Activated CD4-positive, alpha-beta T cell treated with anti-CD3 and anti-CD28 coated beads for 36 hours (primary cell): ENCODE measurements at places on chromosomes 4 and X.

DNA sequence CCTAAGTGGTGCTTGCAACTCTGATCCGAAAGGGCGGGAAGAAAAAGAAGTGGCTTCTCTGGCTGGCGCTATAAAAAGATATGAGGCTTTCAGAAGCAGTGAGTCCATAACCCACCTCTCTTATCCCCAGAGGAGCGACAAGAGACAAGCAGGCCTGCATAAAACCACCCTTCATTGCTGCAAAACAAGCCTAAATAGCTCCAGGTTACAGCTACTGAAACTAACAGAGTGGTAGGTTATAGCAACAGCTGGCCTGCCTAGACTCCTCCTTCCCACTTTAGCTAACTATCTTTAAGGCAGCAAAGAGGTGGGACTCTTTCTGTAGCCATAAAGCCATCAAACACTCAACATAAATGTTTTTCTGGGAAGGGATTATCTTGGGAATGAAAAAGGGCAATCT is 245.0 kb upstream of the GPR101 start:
- DNase-seq = no peak

DNA sequence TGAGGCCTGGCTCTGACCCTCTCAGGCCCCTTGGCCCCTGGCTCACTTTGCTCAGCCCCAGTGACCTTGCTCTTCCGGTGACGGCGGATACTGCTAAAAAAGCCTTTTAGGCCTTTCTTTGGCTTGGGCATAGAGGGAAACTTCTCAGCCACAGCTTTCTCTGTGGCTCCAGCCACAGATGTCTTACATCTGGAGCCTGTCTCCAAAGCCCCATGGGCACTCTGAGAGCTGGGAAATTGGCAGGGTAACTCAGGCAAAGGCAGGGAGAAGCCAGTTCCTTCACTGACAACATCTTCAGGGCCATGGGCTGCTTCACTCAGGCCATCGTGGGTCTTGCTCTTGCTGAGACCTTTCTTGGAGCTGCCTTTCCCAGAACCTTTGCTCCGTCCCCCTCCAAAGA is 12.8 kb downstream of the AMER1 start:
- DNase-seq = no peak

GRCh38 chr4:6944301-6945051 is 34.9 kb downstream of the TBC1D14 start:
- DNase-seq = no peak

GRCh38 chr4:137861682-137862081 is 329.4 kb upstream of the PCDH18 start:
- no peak for DNase-seq

DNA sequence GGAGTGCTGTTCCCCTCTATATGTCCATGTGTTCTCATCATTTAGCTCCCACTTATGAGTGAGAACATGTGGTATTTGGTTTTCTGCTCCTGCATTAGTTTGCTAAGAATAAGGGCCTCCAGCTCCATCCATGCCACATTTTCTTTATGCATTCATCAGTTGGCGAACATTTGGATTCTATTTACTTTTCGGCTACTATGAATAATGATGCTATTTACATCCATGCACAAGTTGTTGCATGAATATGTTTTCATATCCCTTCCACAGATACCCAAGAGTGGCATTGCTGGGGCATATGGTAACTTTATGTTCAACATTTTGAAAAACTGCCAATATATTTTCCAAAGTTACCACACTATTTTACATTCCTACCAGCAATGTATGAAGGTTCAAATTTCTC is 13.8 kb upstream of the DDX53 start:
- DNase-seq = no peak

DNA sequence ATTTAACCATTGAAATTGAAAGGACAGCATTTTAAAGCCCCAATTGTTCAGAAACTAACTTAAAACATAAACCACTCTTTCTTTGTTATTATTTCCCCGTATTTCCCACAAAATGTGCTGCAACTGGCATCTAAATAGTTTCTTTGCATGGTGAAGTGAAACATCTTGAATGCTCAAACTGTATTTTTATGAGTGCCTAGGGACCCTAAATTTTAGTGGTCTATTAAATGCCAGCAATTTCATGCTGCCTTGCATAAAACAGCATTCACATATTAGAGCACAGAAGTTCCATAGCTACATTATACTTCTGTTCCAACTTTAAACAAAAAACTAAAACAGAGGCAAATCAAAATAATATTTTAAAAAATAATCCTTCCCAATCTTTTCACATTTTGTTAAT is 5.4 kb downstream of the RAB28 start:
- DNase-seq = no peak

GRCh38 chr4:764405-765169 is 59.0 kb downstream of the PCGF3 start:
- DNase-seq = no peak

DNA sequence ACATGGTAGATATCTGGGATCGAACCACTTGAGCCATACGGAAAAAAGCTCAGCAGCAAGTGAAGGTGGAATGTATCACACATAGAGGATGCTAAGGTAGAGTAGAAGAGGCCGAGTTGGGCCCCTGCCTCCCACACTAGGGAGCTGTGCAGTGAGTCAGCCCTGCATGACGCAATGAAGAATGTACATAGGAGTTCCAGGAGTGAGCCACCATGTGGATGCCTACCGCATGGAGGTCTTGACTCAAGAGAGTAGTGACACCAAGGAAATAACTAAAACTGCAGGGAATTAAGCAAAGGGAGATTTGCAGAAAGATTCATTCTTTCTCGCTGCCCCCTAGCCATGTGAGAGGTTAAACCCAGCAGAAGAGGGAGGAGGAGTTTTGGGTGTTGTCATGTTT is 389.6 kb upstream of the IGFBP7 start:
- no peak for DNase-seq

DNA sequence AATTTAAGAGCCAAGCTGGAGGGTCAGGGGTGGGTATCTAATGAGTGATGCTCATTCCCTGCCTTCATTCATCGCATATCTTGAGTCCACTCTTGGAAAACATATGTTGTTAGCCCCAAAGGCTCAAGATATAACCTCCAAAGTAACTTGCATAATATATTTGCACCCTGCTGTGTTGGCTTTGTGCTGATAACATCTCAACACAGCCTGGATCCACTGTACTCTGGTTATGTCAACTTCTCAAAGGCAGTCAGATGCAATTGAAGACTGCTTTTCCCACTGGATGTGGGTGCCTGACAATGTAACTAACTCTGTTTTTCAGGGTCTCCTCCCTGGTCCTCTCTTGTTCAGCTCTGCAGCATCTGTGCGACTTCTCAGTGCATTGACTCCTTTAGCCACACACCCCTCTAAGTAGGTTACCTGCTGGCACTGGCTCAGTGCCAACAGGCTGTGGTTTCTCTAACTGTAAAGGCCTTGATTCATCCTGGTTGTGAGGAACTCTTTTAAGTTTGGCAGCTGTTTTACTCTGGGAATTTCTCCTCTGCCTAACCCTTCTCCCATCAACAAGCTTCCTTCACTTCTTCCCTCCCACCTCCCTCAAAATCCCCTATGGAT is 28.1 kb downstream of the SLC16A2 start:
- DNase-seq = peak; percentile 52

DNA sequence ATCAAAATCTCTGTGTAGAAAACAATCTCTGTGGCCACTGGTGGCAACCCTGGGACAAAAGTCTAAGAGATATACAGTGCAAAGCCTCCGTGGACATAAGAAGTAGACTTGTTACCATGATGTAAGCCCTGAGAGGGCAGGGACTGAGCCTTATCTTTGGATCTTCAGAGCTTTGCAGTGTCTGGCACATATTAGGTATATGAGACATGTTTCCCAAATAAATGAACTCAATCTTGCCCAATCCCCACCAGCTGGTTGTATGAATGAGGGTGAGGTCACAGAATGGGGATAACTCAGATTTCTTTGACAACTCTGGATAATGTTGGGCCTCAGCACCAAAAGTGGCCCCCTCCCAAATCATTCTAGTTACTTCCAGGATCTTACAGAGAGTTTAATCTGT is 511.4 kb upstream of the DIPK2B start:
- no peak for DNase-seq

GRCh38 chr4:118752551-118752950 is 67.4 kb downstream of the METTL14 start:
- DNase-seq = no peak

DNA sequence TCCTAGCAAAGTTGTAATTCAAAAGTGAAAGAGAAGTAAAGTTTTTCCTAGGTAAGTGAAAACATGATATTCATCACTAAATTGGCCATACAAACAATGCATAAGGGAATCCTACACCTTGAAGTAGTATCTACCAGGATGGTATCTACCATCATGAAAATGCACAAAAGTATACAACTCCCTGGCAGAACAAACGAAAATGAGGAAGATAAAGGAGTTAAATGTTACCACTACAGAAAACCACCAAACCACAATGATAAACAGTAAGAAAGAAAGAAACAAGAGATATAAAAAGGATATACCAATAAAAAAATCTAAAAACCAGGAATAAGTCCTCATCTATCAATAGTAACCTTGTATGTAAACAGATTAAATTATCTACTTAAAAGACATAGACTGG is 26.9 kb downstream of the GK2 start:
- no peak for DNase-seq

DNA sequence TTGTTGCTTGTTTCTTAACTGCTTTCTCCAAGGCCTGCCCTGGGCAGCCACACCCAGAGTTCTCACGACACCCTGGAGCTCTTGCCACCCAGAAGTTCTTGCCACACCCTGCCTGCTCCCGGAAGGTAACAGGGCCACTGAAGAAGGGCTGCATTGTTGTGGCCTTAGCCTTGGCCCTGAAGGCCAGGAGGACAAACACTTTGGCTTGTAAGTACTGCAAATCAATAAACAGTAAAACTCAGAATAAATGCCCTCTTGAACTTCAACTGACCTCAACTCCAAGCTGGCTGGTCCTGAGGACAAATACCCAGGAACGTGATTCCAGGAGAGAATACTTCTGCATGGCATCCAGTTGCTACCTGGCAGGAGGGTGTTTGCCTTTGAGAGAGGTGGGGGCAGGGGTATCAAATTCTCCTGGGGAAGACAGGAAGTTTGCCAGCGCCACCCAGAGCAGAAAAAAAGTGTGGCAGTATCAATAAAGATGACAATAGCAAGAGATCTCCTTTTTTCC is 54.1 kb downstream of the TLR10 start:
- peak; percentile 18 for DNase-seq

- no peak for DNase-seq
Measured at GRCh38 chr4:69066945-69067344, 29.3 kb upstream of the UGT2B7 start.

DNA sequence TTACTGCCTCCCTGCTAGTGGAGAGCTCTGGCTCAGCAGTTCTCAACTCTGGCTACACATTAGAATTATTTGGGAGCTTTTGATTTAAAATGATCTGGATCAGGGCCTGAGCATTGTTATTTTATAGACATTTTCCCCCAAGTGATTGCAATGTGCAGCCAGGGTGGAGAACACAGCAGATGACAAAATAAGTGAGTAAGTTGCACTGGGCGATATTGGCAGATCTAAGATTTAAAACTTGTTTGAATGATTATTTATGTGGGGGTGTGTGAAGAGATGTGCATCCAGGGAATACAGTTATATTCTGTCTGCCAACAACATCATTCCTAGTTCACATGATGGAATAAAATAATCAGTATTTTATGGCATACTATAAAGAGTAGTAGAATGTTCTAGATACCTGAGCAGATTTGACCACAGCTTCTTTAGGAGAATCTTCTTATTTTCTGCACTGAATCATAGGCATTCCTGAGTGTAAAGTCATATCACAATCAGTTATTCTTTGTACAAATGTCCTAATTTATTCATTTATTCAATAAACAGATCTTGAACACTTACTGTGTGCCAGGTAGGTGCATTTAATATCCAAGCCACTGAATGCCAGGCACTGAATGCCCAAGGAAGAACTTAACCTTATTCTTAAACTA is 123.9 kb downstream of the UCHL1 start:
- DNase-seq = no peak

DNA sequence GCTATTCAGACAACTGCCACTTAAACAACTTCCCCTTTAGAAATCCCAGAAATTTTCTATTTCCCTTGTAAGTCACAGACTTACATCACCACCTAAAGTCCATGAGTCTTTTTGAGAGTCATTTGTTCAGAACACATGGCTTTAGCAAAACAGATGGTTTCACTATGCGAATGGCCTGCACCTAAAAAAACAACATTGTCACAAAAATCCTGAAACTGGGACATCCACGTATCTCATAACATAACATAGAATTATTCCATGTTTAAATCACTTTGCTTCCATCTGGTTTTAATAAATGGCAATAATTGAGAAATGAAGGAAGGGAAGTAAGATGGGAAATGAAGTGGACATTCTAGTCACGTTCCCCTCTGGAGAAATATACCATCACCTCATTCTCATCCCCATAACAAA is 155.3 kb upstream of the EDNRA start:
- no peak for DNase-seq

GRCh38 chr4:19455850-19456602 is 795.7 kb upstream of the SLIT2 start:
- no peak for DNase-seq

GRCh38 chr4:7414736-7415510 is 19.8 kb downstream of the PSAPL1 start:
- DNase-seq = no peak

- DNase-seq = no peak
Measured at GRCh38 chr4:101649790-101650515, 140.6 kb upstream of the BANK1 start.

GRCh38 chrX:134735015-134735414 is 76.7 kb upstream of the PLAC1 start:
- DNase-seq = no peak

DNA sequence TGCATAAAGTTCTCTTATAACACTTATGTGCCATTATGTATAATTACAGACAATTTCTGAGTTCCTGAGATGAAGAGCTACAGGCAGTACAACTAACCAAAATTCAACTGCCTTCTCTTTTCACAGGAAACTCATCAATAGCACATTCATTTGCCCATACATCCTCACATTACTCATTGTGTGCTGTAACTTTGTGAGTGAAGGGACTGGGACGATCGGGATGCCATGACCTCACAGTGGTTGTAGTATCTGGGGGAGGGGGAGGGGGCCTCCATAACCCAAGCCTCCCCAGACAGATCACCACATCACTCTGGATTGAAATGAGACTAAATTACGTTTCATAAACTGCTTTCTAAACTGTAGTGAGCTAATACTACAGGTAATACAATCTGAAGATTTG is 60.7 kb downstream of the ABCG2 start:
- no peak for DNase-seq

DNA sequence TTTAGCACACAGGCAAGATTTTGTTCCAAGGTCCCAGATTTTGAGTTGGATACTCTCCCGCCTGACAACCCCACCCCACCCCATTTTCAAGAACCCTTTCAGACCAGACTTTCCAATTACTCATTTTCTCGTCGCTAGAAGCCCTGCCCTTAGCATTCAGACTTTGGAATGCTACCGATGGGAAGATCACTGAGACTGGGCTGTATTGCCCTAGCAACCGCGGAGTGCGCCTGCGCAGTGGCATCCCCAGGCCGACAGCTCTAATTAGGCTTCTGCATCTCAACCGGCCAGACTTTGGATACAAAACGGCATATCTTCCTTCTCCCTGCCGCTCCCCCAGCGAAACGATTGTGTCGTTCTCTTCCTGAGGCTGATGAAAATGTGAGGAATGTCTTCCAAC is 3.4 kb downstream of the MAGEE2 start:
- DNase-seq = no peak
